RWPE2 (cell line): ENCODE measurements at places on chromosomes 12 and 14.

GRCh38 chr12:57401165-57401564, 29.7 kb downstream of the R3HDM2 start:
- H3K27me3 ChIP-seq, result no peaks in the 10 kb centered on the region
- DNase-seq, result no peak
- no peaks in the 10 kb centered on the region for H3K36me3 ChIP-seq

GRCh38 chr12:119153477-119154434, 25.0 kb upstream of the HSPB8 start:
- no peaks in the 10 kb centered on the region for H3K27me3 ChIP-seq
- H3K4me1 ChIP-seq, result no peaks in the 10 kb centered on the region
- H3K4me3 ChIP-seq, result no peak overlapping the region
- no peak for DNase-seq
- no peak overlapping the region for H3K27ac ChIP-seq

GRCh38 chr12:58361056-58361455, 419.7 kb downstream of the ATP23 start:
- no peak for DNase-seq
- no peak overlapping the region for H3K4me3 ChIP-seq
- no peaks in the 10 kb centered on the region for H3K36me3 ChIP-seq
- peaks cover 19% of the 10 kb centered on the region for H3K4me1 ChIP-seq
- no peak overlapping the region for H3K27ac ChIP-seq
- no peaks in the 10 kb centered on the region for H3K27me3 ChIP-seq

GRCh38 chr12:19244312-19244711, 114.8 kb downstream of the PLEKHA5 start:
- no peaks in the 10 kb centered on the region for H3K27me3 ChIP-seq
- no peak overlapping the region for H3K27ac ChIP-seq
- DNase-seq, result no peak

GRCh38 chr12:124582108-124582424, 14.7 kb upstream of the NCOR2 start:
- H3K27ac ChIP-seq, result peak overlapping the region; percentile 61
- H3K4me3 ChIP-seq, result no peak overlapping the region
- H3K27me3 ChIP-seq, result no peaks in the 10 kb centered on the region
- H3K4me1 ChIP-seq, result peaks cover 25% of the 10 kb centered on the region
- no peaks in the 10 kb centered on the region for H3K36me3 ChIP-seq

GRCh38 chr14:69540654-69541335, 33.9 kb downstream of the CCDC177 start:
- H3K4me3 ChIP-seq, result no peak overlapping the region
- no peaks in the 10 kb centered on the region for H3K36me3 ChIP-seq
- DNase-seq, result no peak
- H3K27ac ChIP-seq, result no peak overlapping the region
- no peaks in the 10 kb centered on the region for H3K27me3 ChIP-seq

DNA sequence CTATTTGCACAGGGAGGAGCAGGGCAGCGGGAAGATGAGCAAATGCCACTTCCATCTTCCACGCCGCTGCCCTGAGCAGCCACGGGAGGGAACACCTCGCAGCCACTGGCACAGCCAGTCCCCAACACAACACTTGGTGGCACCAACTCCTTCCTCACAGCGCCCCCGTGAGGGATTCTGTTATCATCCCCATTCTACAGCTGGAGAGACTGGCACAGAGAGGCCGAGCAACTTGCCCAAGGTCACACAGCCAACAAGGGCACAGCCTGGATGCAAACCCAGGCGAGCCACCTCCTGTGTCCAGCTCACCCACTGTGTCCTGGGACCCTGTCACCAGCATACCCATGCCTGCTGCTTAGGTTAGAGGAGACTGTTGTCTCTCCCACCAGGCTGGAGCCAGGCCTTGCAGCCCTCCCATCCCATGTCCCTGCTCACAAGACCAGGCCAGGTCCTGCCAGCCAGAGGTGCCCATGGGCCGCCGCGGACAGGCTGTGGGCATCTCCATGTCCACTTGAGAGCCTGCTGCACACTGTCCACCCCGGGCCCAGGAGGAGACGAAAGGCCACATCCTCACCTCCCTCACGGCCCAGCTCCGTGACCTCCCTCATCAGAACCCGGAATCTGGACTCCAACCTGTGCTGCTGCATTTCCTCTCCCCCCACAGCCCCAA, 57.0 kb downstream of the NCOR2 start:
- H3K27ac ChIP-seq, result peak overlapping the region; percentile 97
- peaks cover 24% of the 10 kb centered on the region; the same call in 1 of the 2 replicates for H3K36me3 ChIP-seq
- no peak for DNase-seq

GRCh38 chr12:69903548-69903947, 78.5 kb downstream of the MYRFL start:
- DNase-seq, result no peak
- no peaks in the 10 kb centered on the region for H3K27me3 ChIP-seq
- peaks cover 8% of the 10 kb centered on the region for H3K4me1 ChIP-seq
- H3K36me3 ChIP-seq, result no peaks in the 10 kb centered on the region

DNA sequence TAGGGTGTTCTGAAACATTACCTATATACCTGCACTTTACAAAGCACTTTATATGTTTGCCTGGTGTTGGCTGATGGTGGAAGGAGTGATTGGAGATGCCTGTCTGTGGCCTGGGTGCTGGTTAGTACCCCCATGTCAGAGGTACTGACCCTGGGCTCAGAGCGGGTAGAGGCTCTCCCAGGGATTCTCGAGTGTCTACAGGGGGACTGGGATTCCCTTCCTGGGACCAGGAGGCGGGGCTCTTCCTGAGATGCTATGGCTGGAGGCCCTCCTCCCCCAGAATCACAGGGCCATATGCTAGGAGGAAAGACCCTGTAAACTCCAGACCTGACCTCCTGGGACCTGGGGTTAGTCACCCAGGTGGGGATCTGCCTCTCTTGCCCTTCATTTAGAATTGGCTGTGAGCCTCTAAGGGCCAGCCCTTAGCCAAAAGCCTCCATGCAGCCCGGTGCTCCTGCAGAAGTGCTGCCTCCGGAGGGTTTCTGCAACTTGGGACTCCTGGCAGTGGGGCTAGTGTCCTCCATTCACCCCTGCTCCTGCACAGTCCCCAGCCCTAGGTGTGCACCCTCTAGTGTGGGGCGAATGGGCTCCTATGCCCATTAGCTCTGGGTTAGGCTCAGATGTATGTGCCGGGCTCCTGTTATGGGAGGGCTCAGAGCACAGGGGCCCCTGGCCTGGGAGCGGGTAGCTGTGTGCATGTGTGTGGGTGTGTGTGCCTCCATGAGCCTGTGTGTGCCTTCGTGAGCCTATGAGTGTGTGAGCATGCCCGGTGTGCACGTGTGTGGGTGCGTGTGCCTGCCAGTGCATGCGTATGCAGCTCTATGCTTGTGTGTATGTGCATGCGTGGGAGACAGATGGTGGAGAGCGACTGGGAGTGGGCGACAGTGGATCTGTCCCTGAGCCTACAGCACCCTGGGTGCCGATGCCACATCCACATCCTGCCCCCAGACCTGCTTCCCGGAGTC, 36.6 kb downstream of the RTL1 start:
- DNase-seq, result peak; percentile 39
- H3K27me3 ChIP-seq, result no peaks in the 10 kb centered on the region
- peaks cover 4% of the 10 kb centered on the region for H3K4me1 ChIP-seq
- no peak overlapping the region for H3K4me3 ChIP-seq
- no peak overlapping the region for H3K27ac ChIP-seq
- H3K36me3 ChIP-seq, result no peaks in the 10 kb centered on the region

DNA sequence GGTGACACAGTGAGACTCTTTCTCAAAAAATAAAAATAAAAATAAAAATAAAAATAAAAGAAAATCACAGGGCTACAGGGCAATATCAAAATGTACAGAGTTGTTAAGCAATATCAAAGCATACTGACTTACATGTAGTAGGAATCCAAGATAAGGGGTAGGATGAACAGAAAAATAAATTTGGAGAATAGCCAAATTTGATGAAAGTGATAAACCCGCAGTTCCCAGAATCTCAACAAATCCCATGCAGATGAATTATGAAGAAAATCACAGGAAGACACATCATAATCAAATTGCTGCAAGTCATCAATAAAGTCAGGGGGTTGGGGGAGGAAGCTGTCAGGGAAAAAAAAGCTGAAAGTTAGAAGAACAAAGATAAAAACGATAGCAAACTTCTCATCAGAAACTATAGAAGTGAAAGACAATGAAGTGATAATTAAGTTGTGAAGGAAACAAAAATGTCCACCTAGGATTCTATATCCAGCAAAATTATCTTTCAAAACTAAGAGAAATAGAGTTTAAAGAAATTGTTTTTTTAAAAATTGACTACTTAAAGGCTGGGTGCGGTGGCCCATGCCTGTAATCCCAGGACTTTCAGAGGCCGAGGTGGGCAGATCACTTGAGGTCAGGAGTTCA, 15.4 kb downstream of the DDHD1 start:
- no peaks in the 10 kb centered on the region for H3K4me1 ChIP-seq
- DNase-seq, result no peak
- H3K27me3 ChIP-seq, result no peaks in the 10 kb centered on the region
- no peaks in the 10 kb centered on the region for H3K36me3 ChIP-seq
- no peak overlapping the region for H3K4me3 ChIP-seq

DNA sequence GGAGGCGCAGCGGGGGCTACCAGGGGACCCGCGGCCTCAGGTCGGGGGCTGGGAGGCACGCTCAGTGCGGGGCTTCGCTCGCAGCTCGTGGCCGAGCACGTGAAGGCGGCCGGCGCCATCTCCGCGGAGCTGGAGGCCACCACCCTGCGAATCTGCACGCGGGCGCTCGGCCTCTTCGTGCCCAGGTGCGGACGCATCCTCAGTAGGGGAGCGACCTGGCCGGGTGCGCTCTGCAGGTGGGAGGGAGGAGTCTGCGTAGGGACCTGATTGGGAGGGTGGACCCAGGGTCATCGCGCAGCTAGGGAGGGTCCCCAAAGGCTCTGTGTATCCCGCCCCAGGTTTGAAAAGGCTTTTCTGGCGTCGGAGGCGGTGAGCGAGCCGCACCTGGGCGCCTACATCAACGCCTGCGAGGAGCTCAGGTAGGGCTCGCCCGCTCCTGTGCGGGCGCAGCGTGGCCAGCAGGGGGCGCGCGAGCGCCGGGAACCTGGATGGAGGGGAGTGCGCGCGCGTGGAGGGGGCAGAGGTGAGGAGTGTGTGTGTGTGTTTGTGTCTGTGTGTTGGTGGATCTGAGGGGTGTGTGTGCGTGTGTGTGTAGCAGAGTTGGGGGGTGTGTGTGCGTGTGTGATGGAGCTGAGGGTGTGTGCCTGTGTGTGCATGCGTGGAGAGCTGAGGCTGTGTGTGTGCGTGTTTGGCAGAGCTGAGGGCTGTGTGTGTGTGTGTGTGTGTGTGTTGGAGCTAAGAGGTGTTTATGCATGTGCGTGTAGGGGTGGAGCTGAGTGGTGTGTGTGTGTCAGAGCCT, 10.3 kb downstream of the EXOC3L4 start:
- no peak overlapping the region for H3K27ac ChIP-seq
- no peak for DNase-seq
- H3K4me3 ChIP-seq, result no peak overlapping the region
- no peaks in the 10 kb centered on the region for H3K36me3 ChIP-seq

DNA sequence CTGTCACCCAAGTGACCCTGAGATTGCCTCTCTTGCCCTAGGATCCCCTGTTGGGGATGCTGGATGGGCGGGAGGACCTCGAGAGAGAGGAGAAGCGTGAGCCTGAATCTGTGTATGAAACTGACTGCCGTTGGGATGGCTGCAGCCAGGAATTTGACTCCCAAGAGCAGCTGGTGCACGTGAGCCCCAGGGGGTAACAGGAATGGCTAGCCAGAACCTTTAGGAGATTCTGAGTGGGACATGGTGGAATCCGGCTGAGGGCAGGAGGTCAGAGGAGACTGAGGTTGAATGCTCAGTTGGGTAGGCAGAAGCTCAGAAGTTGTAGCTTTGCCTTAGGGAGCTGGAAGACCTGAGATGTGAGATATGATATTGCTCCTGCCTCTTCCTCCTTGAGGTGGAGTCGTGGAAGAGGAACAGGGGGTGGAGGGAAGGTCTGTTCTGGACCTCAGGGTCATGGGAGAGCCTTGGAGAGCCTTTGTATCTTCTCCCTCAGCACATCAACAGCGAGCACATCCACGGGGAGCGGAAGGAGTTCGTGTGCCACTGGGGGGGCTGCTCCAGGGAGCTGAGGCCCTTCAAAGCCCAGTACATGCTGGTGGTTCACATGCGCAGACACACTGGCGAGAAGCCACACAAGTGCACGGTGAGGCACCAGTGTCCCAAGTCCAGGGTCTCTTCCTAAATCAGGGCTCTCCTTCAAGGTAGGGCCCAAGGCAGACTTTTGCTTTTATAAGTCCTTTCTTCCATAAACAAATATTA, 6.3 kb downstream of the GLI1 start:
- H3K4me1 ChIP-seq, result no peaks in the 10 kb centered on the region
- peaks cover 5% of the 10 kb centered on the region for H3K27me3 ChIP-seq
- no peaks in the 10 kb centered on the region for H3K36me3 ChIP-seq

GRCh38 chr12:54127538-54128259, 61.1 kb downstream of the SMUG1 start:
- DNase-seq, result no peak
- no peak overlapping the region for H3K27ac ChIP-seq
- no peaks in the 10 kb centered on the region for H3K4me1 ChIP-seq
- peak overlapping the region; percentile 40 for H3K4me3 ChIP-seq

- no peak for DNase-seq
- H3K36me3 ChIP-seq, result no peaks in the 10 kb centered on the region
- H3K27me3 ChIP-seq, result no peaks in the 10 kb centered on the region
- H3K27ac ChIP-seq, result no peak overlapping the region
- H3K4me3 ChIP-seq, result no peak overlapping the region
Observed at GRCh38 chr12:47378907-47379306, 299.1 kb upstream of the AMIGO2 start.

GRCh38 chr14:70599345-70599744, 1.1 kb downstream of the MED6 start:
- H3K36me3 ChIP-seq, result peaks cover 40% of the 10 kb centered on the region
- H3K4me3 ChIP-seq, result peak overlapping the region; percentile 79
- peaks cover 12% of the 10 kb centered on the region for H3K4me1 ChIP-seq
- H3K27ac ChIP-seq, result no peak overlapping the region
- no peak for DNase-seq

- no peaks in the 10 kb centered on the region for H3K36me3 ChIP-seq
- H3K4me3 ChIP-seq, result no peak overlapping the region
- no peak overlapping the region for H3K27ac ChIP-seq
- H3K27me3 ChIP-seq, result no peaks in the 10 kb centered on the region
- DNase-seq, result no peak
Observed at GRCh38 chr14:36941783-36942521, 230.5 kb downstream of the SLC25A21 start.

GRCh38 chr14:99590746-99591555, 13.1 kb downstream of the CCDC85C start:
- H3K36me3 ChIP-seq, result peaks cover 12% of the 10 kb centered on the region
- H3K27me3 ChIP-seq, result no peaks in the 10 kb centered on the region
- DNase-seq, result peak; percentile 72
- H3K4me3 ChIP-seq, result no peak overlapping the region
- H3K27ac ChIP-seq, result peak overlapping the region; percentile 11

DNA sequence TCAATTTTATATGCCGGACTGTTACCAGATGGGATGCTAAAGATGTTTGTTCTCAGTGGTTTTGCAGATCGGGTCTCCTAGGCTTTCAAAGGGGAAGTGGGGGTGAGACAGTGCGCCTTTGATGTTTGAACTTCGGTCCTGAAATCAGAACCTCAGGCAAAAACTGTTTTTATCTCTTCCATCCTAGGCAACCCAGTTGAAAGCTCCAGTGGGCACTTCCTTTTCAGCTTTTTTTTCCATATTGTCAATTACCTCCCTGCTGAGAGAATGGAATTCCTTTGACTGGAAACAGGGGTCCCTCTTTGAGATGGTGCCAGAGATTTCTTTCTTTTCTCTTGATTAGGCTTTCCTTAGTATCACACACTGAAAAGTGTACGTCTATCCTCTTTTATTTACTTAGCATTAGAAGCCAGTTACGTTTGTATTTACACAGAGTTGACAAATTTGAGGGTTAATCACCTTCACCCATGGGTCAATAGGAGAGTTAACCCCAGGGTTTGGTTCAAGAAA, 40.0 kb downstream of the NUAK1 start:
- H3K27ac ChIP-seq, result no peak overlapping the region
- no peaks in the 10 kb centered on the region for H3K27me3 ChIP-seq
- DNase-seq, result no peak
- H3K4me1 ChIP-seq, result no peaks in the 10 kb centered on the region
